Activated CD4-positive, alpha-beta T cell treated with anti-CD3 and anti-CD28 coated beads, Interleukin-2, amount 10 ng/mL, durations not matched to agents 24 days and 14 days (primary cell): ENCODE measurements at places on chromosomes 12 and 14. TPM values are rescaled to one million over a fixed set of nuclear protein-coding genes. Genes with fewer than 3 reads are reported as not detected.

TSPAN8 gene
- total RNA-seq: not detected in 2 replicates

GRCh38 chr12:112188130-112188830, 62.9 kb downstream of the TRAFD1 start:
- DNase-seq: no peak

- no peak for DNase-seq
These were observed 6.6 kb downstream of the COA8 start for GRCh38 chr14:103569408-103569807.

DNA sequence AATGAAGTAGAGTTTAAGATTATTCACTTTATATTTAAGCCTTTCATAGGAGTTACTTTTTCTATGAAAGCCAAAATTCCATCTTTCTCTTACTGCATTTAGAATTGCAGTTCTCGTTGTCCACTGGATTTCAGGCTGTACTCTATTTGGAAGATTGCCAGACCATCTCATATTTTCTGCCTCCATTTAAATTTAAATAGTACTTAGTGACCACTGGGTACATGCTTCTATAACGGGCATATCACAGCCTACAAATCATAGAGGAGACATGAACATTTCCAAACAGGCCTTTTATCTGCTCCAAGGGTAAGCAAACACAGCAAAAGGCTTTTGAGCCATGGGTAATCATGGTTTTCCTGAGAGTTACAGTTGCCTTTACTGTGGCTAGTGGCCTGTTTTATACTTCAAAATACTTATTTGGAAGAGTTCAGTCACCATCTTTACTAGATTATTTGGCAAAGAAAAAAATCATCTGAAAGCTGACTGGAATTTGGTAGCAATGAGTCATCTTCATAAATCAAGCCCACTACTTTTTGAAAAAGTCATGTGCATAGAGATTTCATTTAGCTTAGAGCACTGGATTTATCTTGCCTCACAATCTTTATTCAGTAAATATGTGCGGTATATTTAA, 15.7 kb downstream of the ANO6 start:
- no peak for DNase-seq
